Upper lobe of right lung (tissue), 1 donor: ENCODE measurements at places on chromosomes 11 and 22.

GRCh38 chr11:120573756-120574354 is 62.3 kb downstream of the GRIK4 start:
- no peak for DNase-seq

DNA sequence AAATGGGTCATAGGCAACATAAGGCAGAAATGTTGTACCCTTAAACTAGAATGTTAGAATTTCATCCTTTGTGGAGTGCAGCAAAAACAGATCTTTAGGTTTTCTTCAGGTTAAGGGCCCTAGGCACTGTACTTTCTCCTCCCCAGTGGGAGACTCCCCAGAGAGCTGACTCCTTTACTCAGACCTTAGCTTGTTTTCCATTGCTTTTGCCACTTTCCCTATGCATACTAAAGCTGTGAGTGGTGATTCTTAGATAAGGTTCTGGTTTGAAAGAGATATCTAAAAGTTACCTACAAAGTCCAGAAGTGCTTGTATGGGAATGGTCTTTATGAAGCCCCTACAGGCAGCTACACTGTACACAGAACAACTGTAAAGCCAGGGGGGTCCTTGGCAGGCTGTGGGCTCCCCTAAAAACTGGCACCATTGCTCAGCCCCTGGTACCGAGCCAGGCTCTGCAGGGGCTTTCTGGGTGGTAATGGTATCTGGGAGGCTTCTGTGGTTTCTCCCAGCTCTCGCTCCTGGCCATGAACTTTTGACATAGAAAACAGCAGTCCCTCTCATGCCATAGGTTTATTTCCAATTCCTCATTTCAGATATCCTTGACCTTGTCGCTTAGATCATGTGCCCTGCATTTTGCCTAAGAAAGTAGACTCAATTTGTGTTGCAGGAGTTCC is 23.2 kb downstream of the AMOTL1 start:
- no peak for DNase-seq

DNA sequence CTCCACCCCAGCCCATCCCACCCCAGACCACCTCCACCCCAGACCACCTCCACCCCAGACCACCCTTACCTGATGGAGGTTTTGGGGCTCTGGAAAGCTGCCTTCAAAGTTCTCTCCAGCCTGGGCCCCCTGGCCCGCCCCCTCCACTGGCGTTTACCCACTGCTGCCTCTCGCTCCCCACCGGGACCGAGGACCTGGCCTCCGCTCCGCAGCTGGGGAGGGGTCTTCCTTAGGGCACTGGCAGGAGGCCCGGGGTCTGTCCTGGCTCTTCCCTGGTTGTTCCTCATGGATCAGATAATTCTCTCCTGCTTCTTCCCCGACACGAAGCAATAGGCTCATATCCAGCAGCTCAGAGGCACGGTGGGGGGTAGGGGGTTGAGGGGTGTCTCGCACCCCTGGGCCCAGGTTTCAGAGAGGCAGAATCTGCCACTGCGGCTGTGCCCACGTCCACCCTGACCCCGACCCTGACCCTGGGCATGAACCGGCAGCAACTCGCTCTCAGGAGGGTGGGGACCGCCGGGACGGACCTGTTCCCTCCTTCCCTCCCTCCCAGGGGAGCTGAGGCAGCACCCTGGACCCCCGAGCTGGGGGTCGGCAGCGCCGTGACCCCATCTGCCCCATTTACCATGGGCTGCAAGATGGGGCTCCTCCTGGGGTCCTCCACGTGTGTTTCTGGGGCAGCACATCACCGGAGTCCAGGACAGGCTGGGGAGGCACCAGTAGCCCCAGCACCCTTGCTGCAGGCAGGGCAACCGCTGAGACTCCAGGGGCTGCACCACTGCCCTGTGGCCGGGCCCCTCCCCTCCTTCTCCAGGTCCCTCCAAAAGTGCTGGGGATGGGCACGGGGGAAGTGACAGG is 12.9 kb downstream of the KRTAP5-5 start:
- no peak for DNase-seq

GRCh38 chr11:36364551-36365325 is 68.7 kb downstream of the PRR5L start:
- no peak for DNase-seq

- no peak for DNase-seq
These were observed 702 bp upstream of the KCNJ4 start for GRCh38 chr22:38455530-38456271.

- DNase-seq = no peak
These were observed 39.0 kb upstream of the AMOTL1 start for GRCh38 chr11:94728966-94729751.

DNA sequence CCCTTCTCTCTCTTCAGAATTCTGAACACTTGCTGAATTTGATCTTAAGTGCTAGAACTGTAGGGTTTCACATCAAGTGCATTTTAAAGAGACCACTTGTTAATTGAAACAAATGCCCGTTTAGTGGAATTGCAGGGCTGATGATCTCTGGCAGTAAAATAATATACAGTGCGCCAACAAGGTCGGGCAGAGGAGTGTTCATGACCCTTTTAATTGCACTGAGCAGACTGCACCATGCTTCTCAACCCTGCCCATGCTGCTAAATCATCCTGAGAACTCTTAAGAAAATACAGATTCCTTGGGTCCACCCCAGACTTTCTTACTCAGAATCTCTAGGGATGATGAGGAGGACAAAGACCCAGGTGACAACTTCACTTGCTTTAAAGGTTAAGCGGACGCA is 73.5 kb downstream of the SC5D start:
- DNase-seq = no peak

GRCh38 chr11:126112547-126112946 is 49.9 kb upstream of the CDON start:
- DNase-seq = no peak

DNA sequence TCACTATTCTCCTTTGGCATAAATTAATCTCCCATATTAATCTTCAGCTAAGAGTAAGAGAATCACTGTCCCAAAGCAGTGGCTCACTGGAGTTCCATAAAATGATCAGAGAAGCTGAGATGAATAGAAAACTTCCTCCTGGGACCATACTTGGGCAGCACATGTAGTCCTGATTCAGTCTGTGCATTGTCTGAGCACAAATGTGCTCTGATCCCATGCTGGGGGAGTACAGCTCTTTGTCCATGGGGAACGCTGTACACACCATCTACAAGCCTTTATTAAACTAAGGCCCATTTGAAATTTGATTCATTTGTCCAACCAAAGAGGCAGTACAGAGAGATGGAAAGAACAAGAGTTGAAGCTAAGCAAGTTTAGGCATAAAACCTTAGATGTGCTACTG is 147.4 kb upstream of the PGR start:
- DNase-seq = no peak

- DNase-seq = peak; percentile 38
These were observed 526 bp upstream of the PNPLA5 start for GRCh38 chr22:43892183-43892894.

- DNase-seq = peak; percentile 55
These were observed 9.1 kb downstream of the F2 start for GRCh38 chr11:46727952-46728658.

DNA sequence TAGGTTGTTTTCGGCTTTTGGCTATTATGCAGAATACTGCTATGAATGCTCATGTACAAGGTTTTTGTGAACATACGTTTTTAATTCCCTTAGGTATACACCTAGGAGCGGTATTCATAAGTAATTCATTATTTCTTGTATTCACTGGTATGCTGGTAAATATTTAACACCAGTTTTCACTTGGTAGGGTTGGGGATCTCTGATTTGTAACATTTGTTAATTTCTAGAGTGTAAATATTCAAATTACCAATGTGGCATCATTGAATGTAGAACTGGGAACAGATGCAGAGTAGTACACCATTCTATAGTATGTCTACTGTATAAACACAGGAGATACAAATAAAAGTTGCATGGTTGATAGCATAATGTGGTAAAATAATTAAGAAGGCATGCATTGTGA is 16.3 kb downstream of the GVQW3 start:
- no peak for DNase-seq

GRCh38 chr22:49776891-49777290 is 50.8 kb downstream of the BRD1 start:
- no peak for DNase-seq

- DNase-seq = no peak
These were observed 38.7 kb downstream of the BUD13 start for GRCh38 chr11:116733969-116734508.

GRCh38 chr11:125053167-125053566 is 9.9 kb upstream of the SLC37A2 start:
- DNase-seq = no peak

DNA sequence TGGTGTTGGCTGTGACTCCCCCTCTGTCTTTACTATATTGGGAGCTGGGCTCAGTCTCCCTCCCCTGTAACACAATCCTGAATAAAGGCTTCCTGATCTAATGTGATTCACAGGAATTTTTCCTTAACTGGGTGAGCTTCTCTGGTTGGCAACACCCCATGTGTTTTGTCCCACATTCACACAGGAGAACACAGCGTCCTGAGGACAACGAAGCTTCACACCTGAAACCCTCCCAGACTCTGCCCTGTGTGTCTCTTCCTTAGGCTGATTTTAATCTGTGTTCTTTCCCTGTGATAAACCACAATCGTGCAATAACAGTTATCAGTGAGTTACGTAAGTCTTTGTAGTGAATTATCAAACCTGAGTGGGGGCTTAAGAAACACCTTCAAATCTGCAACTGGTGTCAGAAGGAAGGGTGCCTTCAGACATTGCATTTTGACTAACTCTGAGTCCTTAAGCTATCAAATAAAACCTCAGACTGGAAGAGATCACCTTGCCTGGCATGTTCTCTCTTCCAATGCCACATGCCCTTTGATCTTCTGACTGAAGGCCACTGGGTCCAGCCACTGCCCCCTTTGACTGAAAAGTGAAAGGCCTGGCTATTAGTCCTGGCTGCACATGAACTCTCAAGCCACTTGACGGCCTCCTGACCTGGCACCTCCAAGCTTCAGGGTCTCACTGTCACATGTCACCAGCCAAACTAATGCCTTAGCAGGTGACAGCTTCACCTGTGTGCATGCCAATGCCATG is 17.3 kb downstream of the APOL3 start:
- DNase-seq = no peak

DNA sequence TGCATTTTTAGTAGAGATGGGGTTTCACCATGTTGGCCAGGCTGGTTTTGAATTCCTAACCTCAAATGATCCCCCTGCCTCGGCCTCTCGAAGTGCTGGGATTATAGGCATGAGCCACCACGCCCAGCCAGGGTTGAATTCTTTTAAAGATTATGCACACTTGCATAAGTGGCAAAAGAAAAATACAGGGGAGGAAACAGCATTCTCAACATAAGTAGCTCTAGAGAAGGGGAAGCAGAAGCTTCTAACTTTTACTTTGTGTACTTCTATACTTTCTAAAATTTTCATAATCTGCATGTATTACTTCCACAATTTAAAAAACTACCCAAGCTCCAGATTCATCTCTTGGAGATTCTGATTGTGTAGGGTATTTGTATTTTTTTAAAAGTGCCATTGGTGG is 108.0 kb downstream of the SLC1A2 start:
- no peak for DNase-seq

DNA sequence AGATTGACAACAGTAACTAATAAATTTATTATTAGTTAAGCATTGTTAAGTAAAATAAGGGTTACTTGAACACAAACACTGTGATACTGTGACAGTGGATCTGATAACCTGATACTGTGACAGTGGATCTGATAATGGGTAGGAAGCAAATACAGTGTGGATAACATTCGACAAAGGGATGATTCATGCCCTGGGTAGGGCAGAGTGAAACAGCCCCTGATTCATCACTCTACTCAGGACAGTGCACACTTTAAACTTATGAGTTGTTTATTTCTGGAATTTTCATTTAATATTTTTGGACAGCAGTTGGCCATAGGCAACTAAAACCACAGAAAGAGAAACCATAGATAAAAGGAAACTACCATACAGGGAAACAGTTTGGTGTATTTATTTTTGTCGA is 60.8 kb upstream of the CTSC start:
- DNase-seq = no peak
